Epithelial cell of alveolus of lung (primary cell): ENCODE measurements at places on chromosomes 3 and 15. TPM values are rescaled to one million over a fixed set of nuclear protein-coding genes. Genes with fewer than 3 reads are reported as not detected.

The DCLK3 gene
- total RNA-seq = 0.39 TPM in 1 of 2 replicates, not detected in the other

The SELENOK gene
- 29.1 and 49.4 TPM in 2 replicates for total RNA-seq

The RAB7A gene
- total RNA-seq = 62.3 and 101 TPM in 2 replicates

The SCAANT1 gene
- total RNA-seq = not detected in 2 replicates

The BTLA gene
- 0.26 TPM in 1 of 2 replicates, not detected in the other for total RNA-seq

The MAP1A gene
- 26.2 and 29.1 TPM in 2 replicates for total RNA-seq

The ARID3B gene
- total RNA-seq = 0.72 and 3.9 TPM in 2 replicates

The THSD4 gene
- total RNA-seq = 2.6 and 69.8 TPM in 2 replicates

The RTP1 gene
- not detected in 2 replicates for total RNA-seq

The GPR149 gene
- not detected in 2 replicates for total RNA-seq

The TNNC1 gene
- 0.26 and 4.8 TPM in 2 replicates for total RNA-seq

The TBL1XR1 gene
- 87.9 and 106 TPM in 2 replicates for total RNA-seq

The SEMA3F gene
- 12.4 and 40.2 TPM in 2 replicates for total RNA-seq

The LMAN1L gene
- not detected in 2 replicates for total RNA-seq

The FLNB gene
- 42.0 and 297 TPM in 2 replicates for total RNA-seq

The FOXB1 gene
- total RNA-seq = not detected in 2 replicates

The ISLR gene
- 64.9 and 90.8 TPM in 2 replicates for total RNA-seq

The CORO2B gene
- total RNA-seq = 8.5 and 11.9 TPM in 2 replicates
